ENCODE measurements at places on chromosomes 2 and 18.

DNA sequence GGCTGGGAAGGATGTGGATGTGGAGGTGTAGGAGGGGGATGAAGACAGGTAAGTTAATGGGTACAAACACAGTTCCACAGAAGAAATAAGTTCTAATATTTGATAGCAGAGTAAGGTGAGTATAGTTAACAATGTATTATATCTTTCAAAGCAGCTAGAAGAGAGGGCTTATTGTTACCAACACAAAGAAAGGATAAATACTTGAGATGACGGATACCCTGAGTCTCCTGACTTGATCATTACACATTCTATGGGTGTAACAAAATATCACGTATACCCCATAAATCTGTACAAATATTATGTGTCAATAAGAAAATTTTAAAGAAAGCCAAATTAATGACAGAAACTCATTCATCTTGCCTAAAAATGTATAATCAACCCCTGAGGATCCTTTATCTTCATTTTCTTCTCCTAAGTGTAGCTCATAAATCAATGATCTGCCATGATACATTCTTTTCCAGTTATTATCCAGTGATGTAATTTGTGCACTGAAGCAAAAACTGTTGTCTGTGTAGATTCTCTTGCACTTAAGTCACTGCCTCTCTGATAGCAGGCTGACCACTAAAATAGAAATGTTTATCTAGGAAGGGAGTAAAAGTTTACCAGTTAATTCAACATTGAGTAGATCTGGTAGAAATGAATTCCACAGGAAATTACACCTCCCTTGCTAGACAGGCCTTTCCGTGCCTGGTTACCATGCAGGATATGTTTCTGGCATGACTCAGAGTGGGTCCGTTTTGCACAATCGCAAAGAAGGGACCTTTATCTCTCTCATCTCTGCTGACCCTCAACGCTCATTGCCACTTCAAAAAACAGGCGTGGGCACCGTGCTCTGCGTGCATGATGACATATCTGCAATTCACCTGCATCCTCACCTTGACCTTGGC is 249.7 kb upstream of the NCKAP5 start:
- no peak for DNase-seq

DNA sequence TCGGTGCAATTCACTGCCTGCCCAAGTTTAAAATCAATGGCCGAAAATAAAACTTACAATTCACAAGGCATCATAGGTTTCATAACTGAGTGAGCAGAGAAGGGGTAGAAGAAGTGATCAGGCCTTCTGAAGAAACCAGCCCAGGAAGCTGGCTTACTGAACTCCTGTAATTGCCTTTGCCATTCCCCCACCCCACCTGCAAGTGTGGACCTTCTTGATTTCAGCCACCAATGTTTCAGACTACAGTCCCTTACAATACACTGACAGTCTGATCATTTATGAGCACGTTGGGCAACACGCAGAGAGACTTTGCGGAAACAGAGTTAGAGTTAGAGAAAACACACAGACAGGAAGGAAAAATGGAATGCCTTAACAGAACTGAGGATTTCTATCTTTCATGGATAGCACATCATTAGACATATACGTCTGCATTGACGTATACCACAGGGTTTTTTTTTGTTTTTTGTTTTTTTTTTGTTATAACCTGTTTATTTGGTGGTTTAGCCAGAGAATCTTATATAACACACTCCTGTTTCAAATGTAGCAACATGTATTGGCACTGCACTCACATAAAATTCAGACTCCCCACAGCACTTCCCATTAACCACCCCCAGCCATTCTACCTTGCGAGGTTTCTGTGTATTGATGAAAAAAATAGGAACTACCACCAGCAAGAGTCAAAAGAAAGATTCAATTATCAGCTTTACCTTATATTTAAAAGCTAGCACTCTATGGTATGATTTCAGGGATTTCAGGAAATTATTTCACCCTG is 126.4 kb downstream of the CACNB4 start:
- DNase-seq, result no peak

DNA sequence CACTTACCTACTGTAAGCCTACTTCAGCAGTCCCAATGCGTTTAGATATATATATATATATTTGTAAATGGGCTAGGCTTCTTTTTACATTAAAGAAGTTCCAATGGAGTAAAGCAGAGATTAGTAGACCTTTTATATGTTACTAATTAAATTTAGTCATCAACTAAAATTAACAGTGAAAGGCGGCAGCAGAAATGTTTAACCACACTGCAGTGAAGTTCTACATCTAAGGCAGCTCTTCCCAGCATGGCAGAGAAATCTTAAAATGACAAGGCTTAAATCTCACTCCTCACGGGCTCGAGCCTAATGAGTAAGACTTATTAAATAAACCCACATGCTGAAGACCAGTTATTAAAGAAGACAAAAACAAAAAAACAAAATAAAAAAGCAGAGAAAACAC is 19.1 kb upstream of the KANSL1L start:
- DNase-seq, result no peak

DNA sequence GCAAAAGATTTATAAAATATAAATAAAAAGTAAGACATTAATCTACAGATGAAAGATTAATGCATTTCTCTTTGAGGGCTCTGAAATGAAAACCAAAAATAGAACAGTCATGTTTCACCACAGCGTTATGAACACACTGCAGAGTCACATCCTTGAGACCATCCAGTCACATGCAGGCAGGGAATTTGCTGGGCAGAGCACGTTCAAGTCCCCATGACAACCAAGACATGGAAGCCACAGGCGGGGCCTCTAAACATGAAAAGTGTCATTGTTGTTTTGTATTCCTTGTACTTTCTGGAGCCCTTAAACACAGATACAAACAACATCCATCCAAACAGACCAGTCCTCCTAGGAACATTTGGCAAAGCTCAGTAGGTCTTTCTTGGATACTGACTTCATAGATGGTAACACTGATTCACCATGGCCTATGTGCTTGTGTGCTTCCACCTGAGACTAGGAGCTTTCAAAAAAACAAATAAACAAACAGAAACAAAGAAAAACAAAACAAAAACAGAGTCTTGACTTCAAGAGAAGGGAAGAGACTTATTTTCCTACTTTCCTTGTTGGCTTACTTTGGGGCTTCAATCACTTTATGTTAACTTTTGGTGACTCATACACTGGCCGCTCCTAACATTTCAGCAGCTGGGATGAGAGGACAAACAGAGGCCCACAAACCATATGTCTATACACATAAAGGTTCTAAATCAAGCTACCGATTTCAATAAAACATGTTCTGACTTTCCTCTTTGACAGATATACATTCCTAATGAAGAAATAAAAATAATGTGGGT is 99.5 kb upstream of the CCDC85A start:
- no peak for DNase-seq

- DNase-seq, result peak; percentile 67
These were observed 11.9 kb downstream of the GAL3ST2 start for GRCh38 chr2:241788572-241788971.

GRCh38 chr2:165687426-165688002 is 106.5 kb downstream of the GALNT3 start:
- DNase-seq, result no peak

GRCh38 chr2:45849491-45850283 is 198.2 kb downstream of the PRKCE start:
- DNase-seq, result peak; percentile 44

GRCh38 chr2:33317369-33318007 is 159.0 kb upstream of the RASGRP3 start:
- DNase-seq, result no peak

DNA sequence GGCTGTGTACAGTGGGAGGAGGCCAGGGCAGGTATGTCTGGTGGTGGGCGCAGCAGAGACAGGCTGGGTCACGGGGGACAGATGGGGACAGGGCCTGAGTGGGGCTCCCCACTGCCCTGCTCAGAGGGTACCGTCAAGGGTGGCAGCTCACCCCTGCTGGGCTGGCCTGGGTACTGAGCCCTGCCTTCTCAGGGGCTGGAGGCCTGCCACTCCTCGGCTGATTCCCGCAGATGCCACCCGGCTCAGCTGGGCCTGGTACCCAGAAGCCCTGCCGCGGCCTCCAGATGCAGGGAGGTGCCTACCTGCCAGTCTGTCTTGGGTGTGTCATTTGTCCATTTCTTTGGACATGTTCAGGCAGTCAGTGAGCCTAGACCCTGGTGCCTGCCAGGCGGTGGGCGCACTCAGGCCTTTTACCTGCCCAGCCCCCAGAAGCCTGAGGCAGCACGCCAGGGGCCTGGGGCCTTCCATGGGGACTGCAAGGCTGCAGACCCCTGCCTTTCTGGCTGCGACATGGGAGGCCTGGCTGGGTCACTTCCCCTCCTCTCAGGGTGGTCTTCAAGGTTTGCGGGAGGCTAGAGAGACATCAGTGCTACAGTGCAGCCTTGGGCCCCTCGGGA is 3.3 kb downstream of the SNORC start:
- DNase-seq, result no peak

- no peak for DNase-seq
These were observed 259.4 kb downstream of the GBX2 start for GRCh38 chr2:235908826-235909225.

GRCh38 chr18:55083461-55083860 is 124.2 kb upstream of the CCDC68 start:
- DNase-seq, result no peak

- DNase-seq, result no peak
These were observed 1169.3 kb upstream of the DDX18 start for GRCh38 chr2:116645155-116645554.

GRCh38 chr18:76977108-76977621 is 154.8 kb downstream of the ZNF236 start:
- no peak for DNase-seq

- no peak for DNase-seq
These were observed 127.0 kb upstream of the AGAP1 start for GRCh38 chr2:235366807-235367206.

- DNase-seq, result no peak
These were observed 33.7 kb upstream of the MRPL33 start for GRCh38 chr2:27737676-27738348.

DNA sequence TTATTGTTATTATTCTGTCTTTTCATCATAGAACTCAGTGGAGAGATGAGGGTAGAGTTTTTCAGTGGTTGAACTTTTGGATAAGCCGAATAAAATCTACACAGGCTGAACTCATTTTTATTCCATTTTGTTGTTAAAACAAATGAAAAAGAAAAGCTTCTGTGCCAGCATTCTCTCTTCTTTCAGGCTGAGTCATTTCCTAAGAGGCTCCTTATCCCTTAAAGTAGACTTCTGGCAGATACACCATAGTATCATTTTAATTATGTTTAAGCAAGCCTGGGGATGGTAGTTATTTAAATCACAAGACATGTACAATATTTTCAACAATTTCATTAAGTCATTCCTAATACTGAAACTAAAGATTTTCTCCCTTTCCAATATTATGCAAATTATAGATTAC is 1364.0 kb upstream of the NRXN1 start:
- no peak for DNase-seq

- no peak for DNase-seq
These were observed 17.0 kb upstream of the C1QL2 start for GRCh38 chr2:119175517-119175916.

GRCh38 chr2:205816268-205816667 is 134.0 kb downstream of the NRP2 start:
- DNase-seq, result no peak

DNA sequence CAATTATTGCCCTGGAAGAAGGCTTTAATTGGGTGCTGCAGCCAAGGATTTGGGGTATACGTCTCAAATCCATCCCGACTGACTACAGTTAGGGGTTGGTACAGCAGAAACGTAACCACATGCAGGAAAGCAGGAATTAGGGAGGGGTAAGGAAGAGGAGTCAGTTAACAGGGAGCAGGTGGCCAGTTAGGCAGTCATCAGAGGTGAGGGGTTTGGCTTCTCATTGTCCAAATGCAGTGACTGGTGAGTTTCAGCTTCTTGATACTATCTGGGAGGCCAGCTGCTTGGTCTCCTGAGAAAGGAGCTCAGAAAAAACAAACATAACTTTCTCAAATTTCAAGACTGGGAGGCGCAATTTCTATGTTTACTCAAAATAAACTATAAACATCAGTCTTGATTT is 38.8 kb upstream of the UBE2F start:
- DNase-seq, result no peak

GRCh38 chr2:241339839-241340630 is 16.1 kb upstream of the FARP2 start:
- DNase-seq, result no peak

DNA sequence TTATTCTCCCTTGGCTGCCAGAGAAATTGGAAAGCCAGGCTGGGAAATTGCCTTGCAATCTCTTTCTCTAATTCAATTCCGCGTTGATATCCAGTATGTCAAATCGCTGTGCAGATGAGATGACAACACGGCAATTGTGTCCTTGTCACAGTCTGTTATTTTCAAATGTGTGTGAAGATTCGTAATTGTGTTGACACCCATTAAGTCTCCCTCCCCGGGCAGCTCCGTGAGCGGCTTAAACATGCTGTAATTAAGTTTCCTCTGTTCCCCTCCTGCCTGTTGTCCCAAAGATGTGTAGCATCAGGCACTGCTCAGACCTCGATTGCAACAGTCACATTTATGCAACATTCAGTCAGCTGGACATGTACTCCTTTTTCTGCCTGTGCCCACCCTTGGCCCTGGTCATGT is 209.5 kb downstream of the LPIN1 start:
- DNase-seq, result no peak

GRCh38 chr2:72033636-72034035 is 114.0 kb downstream of the CYP26B1 start:
- DNase-seq, result no peak

GRCh38 chr2:218063486-218063885 is 5.6 kb upstream of the RUFY4 start:
- no peak for DNase-seq

DNA sequence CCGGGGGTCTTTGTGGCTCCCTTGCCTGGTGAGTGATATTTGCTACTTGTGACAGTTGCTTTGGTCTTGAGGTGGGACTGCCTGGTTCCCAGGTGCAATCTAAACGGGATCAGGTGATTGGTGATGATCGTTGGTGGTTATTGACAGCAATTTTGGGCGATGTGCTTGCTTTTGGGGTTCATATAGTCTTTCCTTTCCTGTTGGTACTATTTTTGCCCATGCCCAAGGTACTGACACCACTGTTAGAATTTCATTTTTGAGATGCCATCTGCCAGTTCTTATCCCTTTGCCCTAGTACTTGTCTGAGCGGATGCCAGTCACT is 573 bp downstream of the WDR7 start:
- DNase-seq, result no peak

Measured in activated CD4-positive, alpha-beta T cell treated with anti-CD3 and anti-CD28 coated beads, Interleukin-2, Interleukin-6, amounts not matched to agents 100 ng/mL and 50 ng/mL, durations not matched to agents 16 hours and 8 hours (primary cell).